Activated CD4-positive, alpha-beta T cell treated with anti-CD3 and anti-CD28 coated beads, Interleukin-2, amount 50 U/mL, for 24 hours (primary cell): ENCODE measurements at places on chromosomes 12 and 14.

GRCh38 chr12:45257185-45257930 is 41.5 kb downstream of the ANO6 start:
- no peak for DNase-seq

- DNase-seq = no peak
Observed at GRCh38 chr14:103122947-103123633, at the start of gene TNFAIP2. Gene TNFAIP2, plus strand, starts transcription at chr14:103123461. Its CDS starts 2,997 bp downstream, at chr14:103126458.

- no peak for DNase-seq
Observed at GRCh38 chr12:117046011-117046369, 53.2 kb downstream of the TESC start.

DNA sequence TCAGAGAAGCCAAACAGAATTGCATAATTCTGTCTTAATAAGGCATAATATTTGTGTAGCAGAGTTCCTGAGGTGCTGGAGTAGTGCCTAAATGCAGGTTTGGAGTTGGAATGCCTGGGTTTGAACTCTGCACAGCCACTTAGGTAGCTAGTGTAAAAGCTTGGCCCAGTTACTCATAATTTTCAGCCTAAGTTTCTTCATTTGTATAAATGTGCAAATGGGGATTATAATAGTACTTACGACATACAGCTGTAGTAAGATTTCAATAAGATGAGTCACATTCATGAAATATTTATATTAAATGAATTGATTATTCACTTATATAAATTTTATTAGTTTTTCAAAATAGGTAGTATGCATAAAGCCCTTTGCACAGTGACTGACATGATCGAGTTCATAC is 175.8 kb downstream of the DERA start:
- no peak for DNase-seq

DNA sequence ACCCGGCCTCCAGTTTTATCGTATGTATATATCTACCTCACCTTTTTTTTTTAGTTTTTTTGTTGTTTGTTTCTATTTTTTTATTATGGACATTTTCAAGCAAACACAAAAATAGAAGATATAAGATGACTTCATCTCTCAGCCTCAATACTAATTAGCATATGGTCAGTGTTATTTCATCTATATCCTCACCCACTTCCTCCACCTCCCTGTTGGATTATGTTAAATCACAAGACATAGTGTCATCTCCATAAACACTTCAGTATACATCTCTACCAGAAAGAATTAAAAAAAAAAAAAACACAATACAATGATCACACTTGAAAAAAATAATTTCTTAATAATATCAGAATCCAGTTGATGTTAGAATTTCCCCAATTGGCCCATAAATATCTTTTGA is 34.9 kb downstream of the RAB35 start:
- no peak for DNase-seq
